ENCODE measurements at places on chromosomes 4 and X. TPM values are rescaled to one million over a fixed set of nuclear protein-coding genes. Genes with fewer than 3 reads are reported as not detected.

- no peak for DNase-seq
Measured at GRCh38 chrX:79592259-79592658, 225.1 kb upstream of the ITM2A start.

SPANXD gene
- 2.9 TPM for total RNA-seq

- DNase-seq, result no peak
Measured at GRCh38 chr4:78254893-78255292, 197.8 kb downstream of the FRAS1 start.

TMEM175 gene
- 31.2 TPM for total RNA-seq

DNA sequence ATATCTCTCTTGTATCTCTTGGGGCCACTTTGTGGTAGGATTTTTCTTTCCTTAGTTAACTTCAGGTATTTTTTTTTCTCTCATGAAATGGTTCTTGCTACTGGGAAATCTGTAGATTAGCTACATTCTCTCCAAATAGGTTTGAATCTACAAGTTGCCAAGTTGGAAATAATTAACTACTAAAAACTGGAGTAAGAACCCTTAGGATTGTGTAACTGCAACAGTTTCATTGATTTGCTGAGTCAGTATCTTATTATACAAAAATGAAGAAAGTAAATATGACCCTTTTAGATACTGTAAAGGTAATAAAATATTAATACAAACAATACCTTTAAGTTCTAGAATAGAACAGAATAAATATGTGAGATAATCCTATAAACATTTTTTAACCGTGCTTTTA is 327.9 kb downstream of the CXXC4 start:
- no peak for DNase-seq

DNA sequence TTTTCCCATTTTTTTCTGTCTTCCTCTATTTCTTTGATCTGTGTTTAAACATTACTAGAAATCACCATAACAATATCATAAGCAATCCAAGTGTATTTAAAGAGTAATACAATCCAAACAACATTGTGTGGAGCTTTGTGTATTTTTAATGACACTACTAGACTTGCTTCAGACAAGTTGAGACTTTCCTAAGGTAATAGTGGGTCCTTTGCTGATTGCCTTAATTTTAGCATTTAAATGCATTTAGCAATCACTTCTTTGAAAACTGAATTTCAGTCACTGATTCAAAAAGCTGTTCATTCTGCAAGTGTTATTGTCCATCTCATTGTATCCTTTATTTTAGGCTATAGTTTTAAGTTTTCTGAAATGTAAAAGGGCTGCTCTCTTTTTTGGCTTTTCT is 804.8 kb downstream of the ADGRL3 start:
- DNase-seq, result no peak

TMPRSS11D gene
- not detected for total RNA-seq

- no peak for DNase-seq
Measured at GRCh38 chrX:49106296-49106695, 17.2 kb downstream of the GPKOW start.

GRCh38 chr4:181613200-181613599 is 630.0 kb upstream of the TENM3 start:
- DNase-seq, result no peak

RAB33A gene
- 0.39 TPM for total RNA-seq

TBC1D9 gene
- total RNA-seq, result 18.8 TPM

GRCh38 chrX:153637121-153638040 is 9.6 kb upstream of the DUSP9 start:
- no peak for DNase-seq

DNA sequence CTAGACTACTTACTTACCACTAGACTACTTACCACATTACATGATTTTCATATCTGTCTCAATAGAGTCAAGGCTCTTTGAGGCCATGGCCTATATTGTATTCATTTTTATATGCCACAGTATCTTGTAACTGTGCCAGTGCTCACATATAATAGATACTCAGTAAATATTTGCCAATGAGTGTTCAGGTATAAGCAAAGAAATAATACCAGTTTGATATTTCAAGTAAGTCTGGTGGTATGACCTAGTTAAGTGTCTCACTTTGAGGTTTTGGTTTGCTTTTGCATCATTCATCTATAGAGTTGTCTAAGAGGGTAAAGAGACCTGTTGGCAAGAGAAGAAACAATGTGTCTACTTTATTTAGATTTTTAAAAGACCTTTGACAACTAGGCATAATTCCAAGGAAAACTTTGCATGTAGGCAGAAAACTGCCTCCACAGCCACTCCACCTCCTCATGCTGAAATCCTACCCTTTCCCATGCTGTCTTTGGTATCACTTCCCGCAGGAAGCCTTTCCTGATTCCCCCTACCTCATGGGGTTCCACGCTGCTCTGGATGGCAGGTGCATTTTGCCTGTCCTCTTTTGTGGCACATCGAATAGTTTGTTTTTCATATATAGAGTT is 91.3 kb upstream of the KLHL13 start:
- no peak for DNase-seq

- DNase-seq, result no peak
Measured at GRCh38 chr4:1618438-1618837, 65.7 kb downstream of the FAM53A start.

DNA sequence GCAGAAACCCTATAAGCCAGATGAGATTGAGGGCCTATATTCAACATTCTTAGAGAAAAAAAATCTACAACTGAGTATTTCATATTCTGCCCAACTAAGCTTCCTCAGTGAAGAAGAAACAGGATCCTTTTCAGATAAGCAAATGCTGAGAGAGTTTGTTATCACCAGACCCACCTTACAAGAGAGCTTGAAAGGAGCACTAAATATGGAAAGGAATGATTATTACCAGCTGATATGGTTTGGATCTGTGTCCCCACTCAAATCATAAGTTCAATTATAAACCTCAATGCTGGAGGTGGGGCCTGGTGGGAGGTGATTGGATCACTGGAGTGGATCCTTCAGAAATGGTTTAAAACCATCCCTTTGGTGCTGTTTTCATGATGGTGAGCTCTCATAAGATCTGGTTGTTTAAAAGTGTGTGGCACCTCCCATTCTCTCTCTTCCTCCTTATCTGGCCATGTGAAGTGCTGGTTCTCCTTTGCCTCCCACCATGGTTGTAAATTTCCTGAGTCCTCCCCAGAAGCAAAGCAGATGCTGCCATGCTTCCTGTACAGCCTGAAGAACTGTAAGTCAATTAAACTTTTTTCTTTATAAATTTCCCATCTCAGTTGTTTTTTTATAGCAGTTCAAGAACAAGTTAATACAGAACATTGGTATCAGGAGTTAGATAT is 144.2 kb downstream of the MSN start:
- DNase-seq, result no peak

- no peak for DNase-seq
Measured at GRCh38 chr4:186757696-186758355, 34.2 kb upstream of the FAT1 start.

DNA sequence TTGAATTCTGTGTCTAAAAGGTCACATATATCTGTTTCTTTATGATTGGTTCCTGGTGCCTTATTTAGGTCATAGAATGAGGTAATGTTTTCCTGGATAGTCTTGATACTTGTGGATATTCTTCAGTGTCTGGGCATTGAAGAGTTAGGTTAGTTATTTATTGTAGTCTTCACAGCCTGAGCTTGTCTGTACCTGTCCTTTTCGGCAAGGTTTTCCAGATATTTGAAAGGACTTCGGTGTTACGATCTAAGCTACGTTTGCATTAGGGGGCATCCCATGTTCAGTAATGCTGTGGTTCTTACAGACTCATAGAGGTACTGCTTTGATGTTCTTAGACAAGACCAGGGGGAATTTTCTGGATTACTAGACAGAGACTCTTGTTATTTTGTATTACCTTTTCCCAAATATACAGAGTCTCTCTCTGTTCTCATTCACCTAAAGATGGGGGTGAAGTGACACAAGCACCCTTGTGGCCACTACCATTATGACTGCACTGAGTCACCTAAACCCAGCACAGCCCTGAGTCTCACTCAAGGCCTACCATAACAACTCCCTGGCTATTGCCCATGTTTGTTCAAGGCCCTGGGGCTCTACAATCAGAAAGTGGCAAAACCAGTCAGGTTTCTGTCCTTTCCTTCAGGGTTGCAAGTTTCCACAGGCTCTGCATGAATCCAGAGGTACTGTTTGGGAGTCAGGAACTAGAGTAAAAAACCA is 30.1 kb upstream of the CYSLTR1 start:
- DNase-seq, result no peak

- no peak for DNase-seq
Measured at GRCh38 chrX:9369802-9370291, 95.0 kb upstream of the TBL1X start.

GRCh38 chrX:66638591-66639500 is at the start of gene EDA2R:
EDA2R (minus strand) TSS chrX:66639078; CDS start chrX:66616020, 23,058 bp downstream.
- DNase-seq, result peak; percentile 88

GRCh38 chr4:140829825-140830224 is 73.6 kb upstream of the TBC1D9 start:
- no peak for DNase-seq

DNA sequence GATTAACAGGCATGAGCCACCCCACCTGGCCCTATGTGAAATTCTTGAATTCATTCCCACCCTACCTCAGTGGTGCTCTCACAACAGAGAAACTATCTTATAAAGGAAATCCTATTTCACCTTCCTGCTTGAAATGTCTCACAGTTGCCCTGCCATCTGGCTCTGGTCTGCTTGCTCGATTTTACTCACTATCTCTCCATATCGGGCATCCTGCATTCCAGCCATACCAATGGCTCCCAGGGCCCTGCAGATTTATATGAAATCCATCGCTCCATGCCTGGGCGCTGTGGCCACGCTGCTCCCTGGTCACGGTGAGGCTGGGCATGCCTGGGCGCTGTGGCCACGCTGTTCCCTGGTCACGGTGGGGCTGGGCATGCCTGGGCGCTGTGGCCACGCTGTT is 15.8 kb downstream of the SORBS2 start:
- no peak for DNase-seq

- no peak for DNase-seq
Measured at GRCh38 chrX:12579311-12579710, 211.9 kb upstream of the PRPS2 start.

- DNase-seq, result no peak
Measured at GRCh38 chr4:147940171-147940570, 208.3 kb downstream of the ARHGAP10 start.

RAB9B gene
- total RNA-seq, result 0.25 TPM

GRCh38 chrX:47311932-47312774 is 58.2 kb upstream of the ZNF157 start:
- DNase-seq, result peak; percentile 21

PLCXD1 gene
- total RNA-seq, result 23.9 TPM

ZNF157 gene
- total RNA-seq, result not detected

DNA sequence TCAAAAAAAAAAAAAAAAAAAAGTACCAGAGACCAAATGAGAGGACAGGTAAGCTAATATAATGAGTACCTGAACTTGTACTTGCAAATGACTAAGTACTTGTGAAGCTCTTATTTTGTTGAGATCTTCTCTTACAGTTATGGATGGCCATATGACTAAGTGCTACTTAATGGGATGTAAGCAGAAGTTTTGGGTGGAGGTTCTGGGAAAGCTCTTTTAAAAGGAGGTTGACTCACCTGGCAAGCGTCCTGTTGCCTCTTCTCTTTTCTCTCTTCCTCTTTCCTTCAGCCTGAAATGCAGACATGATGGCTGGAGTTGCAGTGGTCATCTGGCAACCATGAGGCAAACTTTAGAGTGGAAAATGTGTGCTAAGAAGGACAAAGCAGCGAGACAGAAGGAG is 36.9 kb upstream of the MED14 start:
- DNase-seq, result peak; percentile 59

DNA sequence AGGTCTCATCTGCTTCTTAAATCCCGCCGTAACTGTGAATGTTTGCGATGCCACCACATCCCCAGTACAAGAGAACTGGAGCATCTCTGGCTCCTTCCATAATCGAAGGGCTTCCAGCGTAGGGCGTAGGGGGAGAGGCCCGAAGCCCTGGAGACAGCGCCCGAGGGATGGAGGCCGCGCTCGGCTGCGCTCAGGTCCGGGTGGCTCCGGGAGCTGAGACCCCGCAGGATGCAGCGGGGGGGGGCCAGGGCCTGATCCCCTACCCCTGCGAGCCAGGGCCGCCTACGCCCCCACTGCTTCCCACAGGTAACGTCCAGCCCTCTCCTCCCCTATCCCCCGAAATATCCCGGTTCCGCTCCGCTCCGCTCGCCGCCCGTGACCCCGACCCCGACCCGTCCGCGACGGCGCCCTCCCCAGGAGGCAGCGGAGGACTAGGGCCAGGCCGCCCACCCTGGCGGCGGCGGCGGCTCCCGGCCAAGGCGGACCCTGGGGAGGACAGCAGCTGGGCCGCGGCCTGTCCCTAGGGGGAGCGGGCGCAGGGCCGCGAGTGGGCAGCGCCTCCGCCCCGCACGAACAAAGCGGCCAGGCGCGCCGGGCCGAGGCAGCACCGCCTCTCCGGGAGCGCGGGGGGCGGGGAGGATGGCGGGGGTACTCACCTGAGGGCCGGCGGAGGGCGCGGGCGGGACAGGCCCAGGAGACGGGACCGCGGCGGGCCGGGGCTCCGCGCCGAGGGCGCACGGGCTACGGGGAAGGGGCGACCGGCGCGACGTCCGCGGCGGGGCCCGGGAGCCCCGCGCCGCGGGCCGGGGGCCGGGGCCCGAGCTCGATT is 723 bp downstream of the WDFY3 start:
- DNase-seq, result no peak

DNA sequence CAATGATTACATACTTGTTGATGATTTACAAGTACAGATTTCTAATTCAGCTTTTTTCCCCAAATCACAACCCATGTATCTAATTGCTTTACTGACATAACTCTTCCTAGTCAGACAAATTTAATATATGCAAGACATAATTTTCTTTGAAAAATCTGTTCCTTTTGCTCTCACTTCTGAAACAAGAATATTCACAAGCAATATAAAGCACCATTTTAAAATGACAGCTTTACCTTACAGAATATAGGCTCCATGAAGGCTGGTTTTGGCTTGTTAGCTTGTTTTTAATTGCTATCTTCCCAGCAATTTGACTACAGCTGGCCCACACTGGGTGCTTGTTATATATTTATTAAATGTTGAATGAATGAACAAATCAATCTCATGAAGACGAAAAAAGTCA is 24.5 kb downstream of the GPM6A start:
- DNase-seq, result no peak

DNA sequence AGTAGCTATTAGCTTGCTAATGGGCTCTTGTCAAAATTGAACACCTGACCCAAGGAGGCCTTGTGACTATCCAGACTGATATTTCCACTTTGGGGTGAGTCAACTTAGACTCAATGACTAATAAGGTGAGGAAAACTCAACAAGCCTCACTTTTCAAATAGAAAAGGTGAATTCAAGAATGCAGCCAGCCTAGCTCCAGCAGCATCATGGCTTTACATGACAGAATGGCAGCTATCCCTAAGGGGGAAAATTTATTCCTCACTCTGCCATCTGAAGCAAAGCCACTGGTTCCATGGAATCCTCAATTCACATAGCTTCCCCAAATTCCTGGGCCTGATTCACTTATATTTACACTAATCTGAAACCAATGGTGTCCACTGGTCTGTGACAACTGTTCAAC is 29.1 kb upstream of the RAB9B start:
- no peak for DNase-seq

- no peak for DNase-seq
Measured at GRCh38 chr4:8577046-8577445, 3.1 kb upstream of the GPR78 start.

Measured in HFFc6 (cell line).